GM23338 (cell line): ENCODE measurements at places on chromosomes 12 and 14.

DNA sequence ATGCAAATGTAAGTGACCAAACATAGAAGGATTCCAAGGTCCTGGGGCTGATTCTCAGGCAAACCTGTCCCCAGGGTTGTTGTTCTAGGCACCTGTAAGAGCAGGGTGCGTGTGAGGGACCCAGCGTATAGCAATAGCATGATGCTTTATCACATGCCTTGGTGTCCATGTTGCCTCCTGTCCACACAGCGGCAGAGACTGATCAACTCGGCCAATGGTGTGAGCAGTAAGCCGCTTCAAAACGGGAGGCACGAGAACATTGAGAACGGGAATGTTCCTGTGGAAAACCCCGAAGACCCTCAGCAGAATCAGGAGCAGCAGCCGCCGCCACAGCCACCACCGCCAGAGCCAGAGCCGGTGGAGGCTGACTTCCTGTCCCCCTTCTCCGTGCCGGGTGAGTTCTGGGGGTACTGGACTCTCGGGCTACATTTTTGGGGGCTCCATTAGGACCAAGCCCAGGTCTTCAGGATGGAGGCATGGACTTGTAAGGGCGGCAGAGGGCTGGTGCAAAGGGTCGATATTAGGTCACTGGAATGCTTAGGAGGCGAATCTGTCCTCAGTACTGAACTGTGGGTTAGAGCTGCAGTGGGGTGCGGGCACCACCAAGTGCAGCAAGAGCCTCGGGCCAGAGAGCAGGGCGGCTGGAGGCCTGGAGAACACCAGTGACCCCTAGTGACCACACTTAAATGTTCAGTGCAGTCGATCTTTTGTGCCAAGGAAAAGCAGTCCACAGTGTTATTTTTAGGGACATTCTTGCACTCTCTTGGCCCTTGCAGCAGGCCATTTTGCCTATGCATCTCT, 57.2 kb upstream of the RIN3 start:
- no peak overlapping the region for H3K4me3 ChIP-seq
- DNase-seq, result peak; percentile 87
- no peaks in the 10 kb centered on the region for H3K27me3 ChIP-seq
- H3K27ac ChIP-seq, result no peak overlapping the region

- no peak overlapping the region for H3K4me3 ChIP-seq
These were observed 6.2 kb downstream of the PSMA6 start for GRCh38 chr14:35298351-35298750.

DNA sequence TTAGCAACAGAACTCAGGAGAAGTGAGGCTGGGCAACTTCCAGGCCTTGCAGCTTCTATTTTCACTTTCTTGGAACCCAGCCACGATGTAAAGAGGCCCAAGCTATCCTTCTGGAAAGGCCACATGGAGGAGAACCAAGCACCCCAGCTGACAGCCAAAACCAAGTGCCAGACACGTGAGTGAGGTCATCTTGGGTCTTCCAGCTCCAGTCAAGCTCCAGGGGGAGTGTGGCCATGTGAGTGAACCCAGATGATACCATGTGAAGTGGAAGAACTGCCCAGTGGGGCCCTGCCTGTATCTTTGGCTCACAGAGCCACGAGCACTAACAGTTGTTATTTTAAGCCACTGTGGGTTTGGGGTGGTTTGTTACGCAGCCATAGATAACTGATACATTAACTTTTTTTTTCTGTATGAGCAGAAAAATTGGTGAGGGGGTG, 126.8 kb upstream of the MAP1LC3B2 start:
- H3K36me3 ChIP-seq, result no peaks in the 10 kb centered on the region
- H3K27ac ChIP-seq, result no peak overlapping the region
- no peak overlapping the region for H3K4me3 ChIP-seq
- DNase-seq, result no peak
- H3K27me3 ChIP-seq, result no peaks in the 10 kb centered on the region

DNA sequence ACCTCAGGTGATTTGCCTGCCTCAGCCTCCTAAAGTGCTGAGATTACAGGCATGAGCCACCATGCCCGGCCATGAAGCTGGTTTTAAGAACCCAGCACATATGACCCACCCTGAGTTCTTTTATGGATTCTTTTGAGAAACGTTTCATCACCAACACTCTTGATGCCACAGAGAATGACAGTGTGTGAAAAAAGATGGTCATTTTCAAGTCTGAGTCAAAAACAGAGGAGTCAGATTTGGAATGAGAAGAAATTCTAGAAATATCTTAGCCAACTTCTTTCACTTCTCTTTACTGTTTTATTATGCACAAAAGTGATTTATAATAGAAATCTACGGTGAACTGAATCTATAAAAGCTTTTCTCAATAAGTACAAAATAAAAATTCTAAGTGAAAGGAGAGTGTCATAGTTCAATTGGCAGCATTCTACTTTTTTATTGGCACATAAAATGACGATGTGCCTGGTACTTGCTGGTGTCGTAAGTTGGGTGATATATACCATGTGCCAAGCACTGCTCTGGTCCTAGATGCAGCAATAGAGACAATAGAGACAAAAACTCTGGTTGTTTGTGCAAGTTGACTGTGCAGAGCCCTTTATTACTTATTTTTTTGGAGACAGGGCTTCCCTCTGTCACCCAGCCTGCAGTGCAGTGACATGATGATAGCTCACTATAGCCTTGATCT, 33.9 kb downstream of the CCDC177 start:
- no peak overlapping the region for H3K4me3 ChIP-seq
- no peaks in the 10 kb centered on the region for H3K27me3 ChIP-seq

DNA sequence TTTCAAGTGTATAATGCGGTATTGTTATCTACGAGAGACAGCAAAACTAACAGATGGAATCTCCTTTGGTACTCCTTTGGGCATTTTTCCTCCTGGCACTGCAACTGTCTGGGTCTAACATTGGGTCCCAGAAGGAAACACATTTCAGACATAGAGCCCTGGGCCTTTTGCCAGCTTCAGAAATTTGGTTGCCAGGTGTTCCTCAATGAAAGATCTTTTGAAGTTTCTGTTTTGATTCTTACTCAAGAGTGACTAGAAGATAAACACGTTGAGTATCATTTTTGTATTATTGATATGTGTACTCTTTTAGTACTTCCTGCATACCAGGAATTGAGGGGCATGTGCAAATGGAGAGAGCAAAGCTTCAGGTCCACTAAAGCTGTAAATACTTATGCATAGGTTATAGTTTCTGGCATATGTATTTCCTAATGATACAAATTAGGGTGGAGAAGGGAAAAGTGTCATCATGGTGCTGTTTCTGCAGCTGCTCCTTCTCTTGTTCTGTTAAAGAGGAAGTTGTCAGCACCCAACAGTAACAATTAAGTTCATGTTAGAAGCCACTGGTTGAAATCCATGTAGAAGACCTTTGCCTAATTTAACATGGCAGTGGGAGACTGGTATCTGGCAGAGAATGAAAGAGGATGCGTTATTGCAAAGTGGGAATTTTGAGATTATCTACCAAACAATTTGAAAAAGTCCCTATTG, 53.5 kb downstream of the SLC38A6 start:
- no peaks in the 10 kb centered on the region for H3K27me3 ChIP-seq
- H3K36me3 ChIP-seq, result no peaks in the 10 kb centered on the region
- H3K4me1 ChIP-seq, result no peaks in the 10 kb centered on the region
- no peak overlapping the region; the same call in 1 of the 2 replicates for H3K27ac ChIP-seq
- DNase-seq, result no peak
- no peak overlapping the region for H3K4me3 ChIP-seq

DNA sequence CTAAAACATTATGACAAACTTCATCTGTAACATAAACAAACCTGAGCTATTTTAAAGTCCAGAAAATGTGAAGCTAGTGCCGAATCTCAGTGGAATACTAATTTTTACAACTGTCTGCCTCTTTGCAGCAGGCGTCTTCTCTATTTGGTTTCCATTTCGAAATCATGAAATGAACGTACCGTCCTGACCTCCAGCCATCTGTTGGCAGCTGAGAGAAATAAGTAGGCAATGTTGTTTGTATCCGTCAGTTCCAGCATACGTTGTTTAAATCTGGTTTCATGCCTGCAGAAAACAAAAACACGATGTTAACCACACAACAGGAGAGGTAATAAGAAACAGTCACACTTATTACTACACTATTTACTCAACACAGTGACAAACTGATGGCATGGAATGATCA, 54.3 kb upstream of the KCNJ8 start:
- H3K4me1 ChIP-seq, result no peaks in the 10 kb centered on the region
- no peak overlapping the region for H3K4me3 ChIP-seq
- H3K27me3 ChIP-seq, result no peaks in the 10 kb centered on the region
- H3K27ac ChIP-seq, result no peak overlapping the region
- no peaks in the 10 kb centered on the region for H3K36me3 ChIP-seq

DNA sequence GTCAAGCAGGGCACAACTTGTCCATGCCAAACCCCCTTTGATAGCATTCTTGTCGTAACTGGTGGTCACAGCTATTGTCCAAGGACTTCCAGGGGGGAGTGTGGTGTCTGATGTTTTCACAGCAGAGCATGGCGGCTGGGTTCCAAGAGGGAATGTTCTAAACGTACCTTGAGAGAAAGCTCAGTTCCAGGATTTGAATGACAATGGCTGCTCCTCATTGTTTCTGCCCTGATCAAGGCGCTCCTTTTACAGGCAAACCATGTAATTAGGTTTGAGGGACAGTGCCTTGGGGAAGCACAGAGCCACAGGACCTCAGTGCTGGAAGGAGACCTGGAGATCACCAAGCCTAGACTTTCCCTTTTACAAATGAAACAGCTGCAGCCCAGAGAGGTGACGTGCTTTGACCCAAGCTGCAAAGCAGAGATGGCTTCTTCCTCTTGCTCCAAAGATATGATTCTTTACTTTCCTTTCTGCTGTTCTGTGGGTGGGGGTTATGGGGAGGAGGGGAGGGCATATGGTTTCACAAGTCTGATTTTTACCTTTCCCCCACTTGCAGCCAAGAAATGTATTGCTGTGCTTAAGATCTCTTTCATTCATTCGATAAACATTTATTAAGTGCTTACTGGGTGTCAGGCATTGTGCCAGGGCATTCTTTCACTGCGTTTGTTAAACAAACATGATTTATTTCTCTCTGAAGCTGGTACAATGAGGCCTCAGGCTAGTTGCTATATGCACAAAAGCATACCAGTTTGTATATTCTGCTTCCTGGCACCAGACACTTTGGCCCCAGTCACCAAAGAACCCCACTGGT, 172.8 kb downstream of the KTN1 start:
- H3K27ac ChIP-seq, result no peak overlapping the region
- H3K27me3 ChIP-seq, result no peaks in the 10 kb centered on the region
- H3K36me3 ChIP-seq, result no peaks in the 10 kb centered on the region
- no peak overlapping the region for H3K4me3 ChIP-seq
- peak; percentile 75 for DNase-seq

- H3K27me3 ChIP-seq, result no peaks in the 10 kb centered on the region
- no peak overlapping the region for H3K27ac ChIP-seq
- no peaks in the 10 kb centered on the region for H3K36me3 ChIP-seq
- no peak for DNase-seq
- no peak overlapping the region for H3K4me3 ChIP-seq
These were observed 94.2 kb downstream of the EML1 start for GRCh38 chr14:99887407-99887806.

DNA sequence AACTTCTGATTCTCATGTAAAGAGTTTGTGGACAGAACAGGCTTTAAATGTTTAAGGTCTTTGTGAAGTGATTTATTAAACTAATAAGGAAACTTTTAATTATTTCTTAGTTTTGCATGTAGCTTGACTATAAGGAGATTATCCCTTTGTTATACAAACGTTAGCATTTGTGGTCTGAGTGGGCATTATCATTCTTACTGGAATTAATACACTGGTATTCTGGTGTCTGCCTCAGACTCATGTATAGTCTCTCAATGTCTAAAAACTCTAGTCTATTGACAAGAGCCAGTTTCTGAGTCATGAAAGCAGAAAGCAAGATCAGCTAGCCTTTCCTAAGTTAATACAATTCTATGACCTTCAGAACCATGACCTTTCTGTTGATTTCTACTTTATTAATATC, 51.3 kb downstream of the SOX5 start:
- no peak overlapping the region for H3K4me3 ChIP-seq
- no peaks in the 10 kb centered on the region for H3K27me3 ChIP-seq
- DNase-seq, result no peak
- no peaks in the 10 kb centered on the region for H3K4me1 ChIP-seq

DNA sequence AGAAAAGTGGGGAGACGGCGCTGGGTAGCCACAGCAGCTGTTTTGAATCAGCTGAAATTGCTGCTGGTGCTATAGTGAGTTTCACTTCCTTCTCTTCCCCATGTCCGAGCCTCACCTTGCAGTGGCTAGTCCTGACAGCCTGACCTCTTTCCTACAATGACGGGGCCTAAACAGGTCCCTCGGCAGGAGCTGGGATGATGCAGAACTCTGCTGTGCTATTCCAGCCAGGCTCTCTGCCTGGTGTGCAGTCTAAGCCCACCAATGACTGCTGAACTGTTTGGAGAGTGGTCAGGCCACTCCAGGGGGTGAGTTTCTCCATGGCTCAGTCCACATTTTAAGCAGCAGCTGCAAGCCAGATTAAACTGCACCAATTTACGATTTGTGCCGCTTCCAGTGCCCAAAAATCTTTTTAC, 207.3 kb downstream of the TTC7B start:
- H3K4me3 ChIP-seq, result no peak overlapping the region
- no peaks in the 10 kb centered on the region for H3K27me3 ChIP-seq
- no peaks in the 10 kb centered on the region for H3K36me3 ChIP-seq
- no peak for DNase-seq
- H3K4me1 ChIP-seq, result peaks cover 36% of the 10 kb centered on the region

DNA sequence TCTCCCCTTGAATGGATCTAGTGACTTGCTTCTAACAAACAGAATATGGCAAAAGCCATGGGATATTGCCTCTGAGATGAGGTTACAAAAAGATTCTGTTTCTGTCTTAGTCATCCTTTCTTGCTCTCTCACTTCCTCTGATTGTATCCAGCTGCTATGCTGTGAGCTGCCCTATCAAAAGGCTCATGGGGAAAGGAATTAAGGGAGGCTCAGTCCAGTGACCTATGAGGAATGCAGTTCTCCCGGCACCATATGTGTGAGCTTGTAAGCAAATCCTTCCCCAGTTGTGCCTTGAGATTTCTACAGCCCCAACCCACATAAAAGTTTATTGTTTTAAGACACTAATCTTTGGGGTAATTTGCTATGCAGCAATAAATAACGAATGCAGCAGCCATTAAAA, 183.1 kb downstream of the KLHL28 start:
- no peak overlapping the region for H3K4me3 ChIP-seq
- H3K4me1 ChIP-seq, result no peaks in the 10 kb centered on the region
- H3K27ac ChIP-seq, result no peak overlapping the region
- no peaks in the 10 kb centered on the region for H3K36me3 ChIP-seq

DNA sequence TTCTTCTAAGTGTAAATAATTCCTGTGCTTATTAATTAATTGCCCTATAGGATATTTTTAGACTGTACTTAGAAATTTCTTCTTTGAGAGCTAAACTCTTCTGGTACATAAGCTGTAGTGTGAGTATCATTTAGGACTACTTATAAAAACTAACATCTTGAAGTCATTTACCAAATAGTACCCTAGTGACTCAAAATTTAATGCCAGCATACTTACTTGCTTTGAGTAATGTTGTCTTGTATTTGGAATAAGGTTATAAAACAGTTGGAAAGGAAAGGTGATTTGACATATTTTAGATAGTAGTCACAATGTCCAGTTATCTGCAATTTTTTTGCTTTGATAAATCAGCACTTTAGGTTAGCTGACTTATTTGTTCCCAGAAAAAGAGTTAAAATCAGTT, 39.1 kb downstream of the SPATA7 start:
- no peaks in the 10 kb centered on the region for H3K36me3 ChIP-seq
- H3K27ac ChIP-seq, result no peak overlapping the region
- no peak for DNase-seq
- H3K4me1 ChIP-seq, result no peaks in the 10 kb centered on the region
- no peaks in the 10 kb centered on the region for H3K27me3 ChIP-seq
